Activated naive CD8-positive, alpha-beta T cell treated with anti-CD3 and anti-CD28 coated beads for 36 hours (primary cell): ENCODE measurements at places on chromosomes 7 and 10.

- H3K27ac ChIP-seq, result no peak overlapping the region
- H3K27me3 ChIP-seq, result no peaks in the 10 kb centered on the region
- DNase-seq, result no peak
- H3K4me3 ChIP-seq, result no peak overlapping the region
- H3K4me1 ChIP-seq, result peaks cover 3% of the 10 kb centered on the region
Observed at GRCh38 chr10:123252779-123253178, 98.6 kb downstream of the BUB3 start.

DNA sequence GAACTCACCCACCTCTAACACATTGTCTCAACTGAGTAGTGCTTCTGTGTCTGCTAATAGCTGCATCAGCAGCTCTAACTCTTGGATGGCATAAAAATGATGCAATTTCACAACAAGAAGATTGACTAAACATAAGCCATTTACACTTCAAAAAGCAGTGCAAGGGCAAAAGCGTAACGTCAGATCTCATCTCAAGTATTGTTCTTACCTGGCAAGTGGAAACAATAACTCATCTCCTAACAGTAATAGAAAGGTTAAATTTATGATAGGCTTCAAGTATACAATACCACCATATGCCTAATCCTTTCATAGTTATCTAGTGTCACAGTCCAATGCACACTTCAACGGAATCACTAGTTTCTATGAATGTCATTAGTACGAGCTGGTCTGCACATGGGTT is 14.8 kb downstream of the TPK1 start:
- H3K27me3 ChIP-seq, result no peaks in the 10 kb centered on the region
- H3K4me3 ChIP-seq, result peak overlapping the region; percentile 48
- DNase-seq, result no peak
- H3K4me1 ChIP-seq, result peaks cover 80% of the 10 kb centered on the region
- H3K36me3 ChIP-seq, result peaks cover 58% of the 10 kb centered on the region

- no peak for DNase-seq
- no peaks in the 10 kb centered on the region for H3K27me3 ChIP-seq
- no peak overlapping the region for H3K27ac ChIP-seq
- peaks cover 4% of the 10 kb centered on the region for H3K4me1 ChIP-seq
- no peaks in the 10 kb centered on the region for H3K36me3 ChIP-seq
Observed at GRCh38 chr10:125001313-125002046, 59.6 kb downstream of the ZRANB1 start.

GRCh38 chr10:90966146-90966545 is 45.3 kb upstream of the ANKRD1 start:
- no peaks in the 10 kb centered on the region for H3K27me3 ChIP-seq
- H3K27ac ChIP-seq, result no peak overlapping the region
- DNase-seq, result no peak
- no peaks in the 10 kb centered on the region for H3K36me3 ChIP-seq

- H3K4me3 ChIP-seq, result no peak overlapping the region
- no peak overlapping the region for H3K27ac ChIP-seq
- H3K36me3 ChIP-seq, result peaks cover 8% of the 10 kb centered on the region
- no peaks in the 10 kb centered on the region for H3K4me1 ChIP-seq
- no peaks in the 10 kb centered on the region for H3K27me3 ChIP-seq
Observed at GRCh38 chr7:33486633-33487032, 357.3 kb downstream of the BBS9 start.

DNA sequence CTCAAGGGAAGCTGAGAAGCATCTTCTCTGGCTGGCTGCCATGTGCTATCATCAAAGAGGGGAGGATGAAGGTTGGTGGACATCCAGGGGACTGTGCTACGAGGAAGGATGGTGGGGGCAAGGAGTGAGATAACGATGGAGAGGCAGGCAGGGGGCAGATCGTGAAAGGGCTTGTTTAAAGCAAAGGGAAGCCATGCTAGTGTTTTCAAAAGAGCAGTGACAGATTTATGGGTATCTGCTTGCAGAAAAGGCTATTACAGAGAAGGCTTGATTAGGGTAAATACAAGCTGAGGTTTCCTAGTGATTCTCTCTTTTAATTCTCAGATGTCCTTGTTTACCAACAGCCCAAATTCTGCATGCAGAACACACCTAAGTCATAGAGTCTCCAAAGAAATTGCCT is 88.9 kb upstream of the MKX start:
- no peak for DNase-seq
- no peaks in the 10 kb centered on the region for H3K36me3 ChIP-seq
- no peaks in the 10 kb centered on the region for H3K4me1 ChIP-seq
- H3K27me3 ChIP-seq, result peaks cover 4% of the 10 kb centered on the region

- no peak overlapping the region for H3K27ac ChIP-seq
- DNase-seq, result no peak
- no peak overlapping the region for H3K4me3 ChIP-seq
- H3K4me1 ChIP-seq, result peaks cover 51% of the 10 kb centered on the region
- H3K36me3 ChIP-seq, result no peaks in the 10 kb centered on the region
- peaks cover 10% of the 10 kb centered on the region for H3K27me3 ChIP-seq
Observed at GRCh38 chr10:110415809-110416208, 81.9 kb upstream of the DUSP5 start.

DNA sequence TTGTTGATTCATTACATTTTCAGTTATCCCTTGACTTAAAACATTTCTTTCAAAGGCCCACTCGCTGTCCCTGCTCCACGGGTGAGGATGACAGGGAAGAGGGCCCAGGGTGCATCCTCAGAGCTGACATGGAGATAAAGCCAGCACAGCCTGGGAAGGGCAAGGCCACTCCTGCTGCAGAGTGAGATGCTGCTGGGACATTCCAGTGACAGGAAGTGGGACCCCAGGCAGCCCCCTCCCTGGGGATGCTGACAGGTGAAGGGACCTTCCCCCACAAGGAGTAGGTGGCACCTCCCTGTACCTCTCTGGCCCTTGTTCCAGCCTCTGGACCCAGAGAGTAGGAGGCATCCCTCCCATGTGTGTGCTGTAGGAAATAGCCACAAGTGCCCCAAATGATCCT is 97.8 kb upstream of the DDC start:
- peaks cover 49% of the 10 kb centered on the region for H3K4me1 ChIP-seq
- no peak overlapping the region for H3K4me3 ChIP-seq
- peaks cover 2% of the 10 kb centered on the region for H3K36me3 ChIP-seq
- DNase-seq, result no peak
- no peak overlapping the region for H3K27ac ChIP-seq

DNA sequence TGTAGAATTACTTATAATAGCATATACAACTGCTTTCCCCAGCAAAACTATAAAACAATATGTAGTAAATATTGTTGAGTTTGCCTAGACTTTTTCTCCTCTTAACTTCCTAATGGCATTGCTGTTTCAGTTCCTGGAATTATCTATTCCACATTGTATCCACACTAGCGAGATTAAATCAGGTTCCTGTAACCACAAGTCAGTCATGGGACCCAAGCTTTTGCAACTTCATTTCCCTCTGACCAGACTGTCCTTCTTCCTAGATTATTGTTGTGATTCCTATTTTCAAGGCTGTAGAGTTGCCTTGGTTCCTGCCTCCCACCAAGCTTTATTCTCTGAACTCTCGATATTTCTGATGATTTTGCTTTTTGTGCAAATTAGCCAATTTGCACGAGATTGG is 173.3 kb upstream of the ZNF804B start:
- H3K27ac ChIP-seq, result no peak overlapping the region
- no peak overlapping the region for H3K4me3 ChIP-seq
- no peak for DNase-seq
- H3K4me1 ChIP-seq, result no peaks in the 10 kb centered on the region

DNA sequence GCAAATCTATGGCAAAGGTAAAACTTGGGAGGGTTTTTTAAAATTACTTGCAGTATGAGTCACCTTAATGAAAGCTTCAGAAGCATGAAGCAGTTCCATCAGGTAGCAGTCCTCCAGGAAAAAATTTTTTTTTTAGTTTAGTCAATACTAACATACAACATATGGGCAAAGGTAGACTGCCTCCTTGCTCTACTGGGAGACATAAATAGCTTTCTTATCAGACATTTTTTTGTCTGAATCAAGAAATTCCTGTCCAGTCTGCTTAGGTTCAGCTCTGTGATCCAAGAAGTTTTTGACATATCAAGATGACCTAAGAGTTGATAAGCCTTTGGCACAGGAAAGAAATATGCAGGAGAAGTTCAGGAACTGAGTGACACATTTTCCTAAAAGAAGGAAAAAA is 171.5 kb upstream of the TCF7L2 start:
- no peak overlapping the region for H3K4me3 ChIP-seq
- H3K36me3 ChIP-seq, result peaks cover 11% of the 10 kb centered on the region
- H3K27ac ChIP-seq, result no peak overlapping the region
- DNase-seq, result no peak
- H3K27me3 ChIP-seq, result no peaks in the 10 kb centered on the region

GRCh38 chr10:22649390-22649841 is 65.0 kb downstream of the PIP4K2A start:
- no peaks in the 10 kb centered on the region for H3K27me3 ChIP-seq
- peak overlapping the region; percentile 99 for H3K27ac ChIP-seq
- peak overlapping the region; percentile 71 for H3K4me3 ChIP-seq
- H3K4me1 ChIP-seq, result peaks cover 89% of the 10 kb centered on the region
- H3K36me3 ChIP-seq, result peaks cover 50% of the 10 kb centered on the region

DNA sequence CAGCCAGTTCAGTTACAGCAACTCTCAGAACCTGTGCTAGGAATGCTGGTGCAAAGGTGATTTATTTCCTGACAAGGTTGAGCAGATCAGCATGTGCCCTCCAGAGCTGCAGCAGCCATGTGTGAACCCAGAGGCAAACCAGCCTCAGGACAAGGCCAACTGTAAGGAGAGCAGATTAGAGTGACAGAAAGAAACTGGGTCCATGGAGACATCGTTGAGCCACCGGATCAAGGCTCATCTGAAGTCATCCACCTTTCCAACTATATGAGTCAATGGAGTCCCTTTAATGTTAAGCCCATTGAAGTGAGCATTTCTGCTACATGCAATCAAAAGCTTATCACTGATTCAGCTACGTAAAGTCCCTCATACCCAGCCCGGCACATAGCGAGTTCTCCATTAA is 26.4 kb downstream of the KCNMA1 start:
- H3K4me1 ChIP-seq, result no peaks in the 10 kb centered on the region
- H3K27me3 ChIP-seq, result no peaks in the 10 kb centered on the region
- no peak overlapping the region for H3K27ac ChIP-seq
- no peaks in the 10 kb centered on the region for H3K36me3 ChIP-seq
- no peak for DNase-seq

GRCh38 chr7:112504093-112504695 is 23.4 kb downstream of the LSMEM1 start:
- no peak for DNase-seq
- H3K4me3 ChIP-seq, result no peak overlapping the region
- H3K27me3 ChIP-seq, result peaks cover 4% of the 10 kb centered on the region
- no peaks in the 10 kb centered on the region for H3K36me3 ChIP-seq

DNA sequence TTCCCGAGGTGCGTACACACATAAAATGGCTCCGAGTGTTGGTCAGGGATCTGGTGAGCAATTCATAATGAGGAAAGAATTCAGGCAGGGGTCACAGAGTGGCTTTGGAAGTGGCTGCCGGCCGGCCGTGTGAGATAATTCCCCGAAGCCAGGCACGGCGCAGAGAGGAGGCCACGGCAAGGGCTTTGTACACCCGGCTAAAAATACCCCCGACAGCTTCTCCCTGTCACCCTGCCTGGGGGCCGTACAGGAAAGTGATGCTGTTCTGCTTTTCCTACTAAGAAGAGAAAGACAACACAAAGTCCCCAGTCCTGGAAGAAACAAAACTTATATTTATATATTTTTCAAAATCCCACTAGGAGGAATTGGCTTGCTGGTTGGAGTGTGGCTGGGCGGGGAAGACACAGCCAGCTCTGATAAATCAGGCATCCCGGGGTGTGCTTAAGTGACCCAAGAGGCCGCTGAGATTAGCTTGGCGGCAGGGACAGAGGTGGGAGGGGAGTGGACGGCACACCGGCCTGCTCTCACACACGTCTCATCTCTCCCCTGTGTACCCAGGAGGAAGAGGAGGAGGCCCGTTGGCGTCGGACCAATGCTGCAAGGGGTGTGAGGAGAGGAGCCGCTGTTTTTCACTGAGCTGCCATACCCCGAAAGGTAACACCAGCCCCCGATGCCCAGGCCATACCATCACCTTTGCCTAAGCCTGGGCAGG is 70.5 kb downstream of the ZMIZ1 start:
- no peak overlapping the region for H3K4me3 ChIP-seq
- no peaks in the 10 kb centered on the region for H3K27me3 ChIP-seq
- no peak overlapping the region for H3K27ac ChIP-seq
- no peak for DNase-seq

DNA sequence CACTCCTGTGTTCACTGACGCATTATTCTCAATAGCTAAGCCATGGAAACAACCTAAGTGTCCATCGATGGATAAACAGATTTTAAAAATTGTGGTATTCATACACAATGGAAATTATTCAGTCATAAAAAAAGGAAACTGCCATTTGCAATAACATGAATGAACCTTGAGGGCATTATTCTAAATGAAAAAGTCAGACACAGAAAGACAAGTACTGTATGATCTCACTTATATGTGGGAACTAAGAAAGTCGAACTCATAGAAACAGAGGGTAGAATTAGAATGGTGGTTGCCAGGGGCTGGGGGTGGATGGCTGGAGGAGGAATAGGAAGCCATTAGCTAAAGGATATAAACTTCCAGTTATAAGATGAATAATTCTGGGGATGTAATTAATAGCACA is 71.8 kb downstream of the JAZF1 start:
- peaks cover 8% of the 10 kb centered on the region for H3K4me1 ChIP-seq
- H3K36me3 ChIP-seq, result peaks cover 2% of the 10 kb centered on the region
- no peaks in the 10 kb centered on the region for H3K27me3 ChIP-seq
- DNase-seq, result no peak

DNA sequence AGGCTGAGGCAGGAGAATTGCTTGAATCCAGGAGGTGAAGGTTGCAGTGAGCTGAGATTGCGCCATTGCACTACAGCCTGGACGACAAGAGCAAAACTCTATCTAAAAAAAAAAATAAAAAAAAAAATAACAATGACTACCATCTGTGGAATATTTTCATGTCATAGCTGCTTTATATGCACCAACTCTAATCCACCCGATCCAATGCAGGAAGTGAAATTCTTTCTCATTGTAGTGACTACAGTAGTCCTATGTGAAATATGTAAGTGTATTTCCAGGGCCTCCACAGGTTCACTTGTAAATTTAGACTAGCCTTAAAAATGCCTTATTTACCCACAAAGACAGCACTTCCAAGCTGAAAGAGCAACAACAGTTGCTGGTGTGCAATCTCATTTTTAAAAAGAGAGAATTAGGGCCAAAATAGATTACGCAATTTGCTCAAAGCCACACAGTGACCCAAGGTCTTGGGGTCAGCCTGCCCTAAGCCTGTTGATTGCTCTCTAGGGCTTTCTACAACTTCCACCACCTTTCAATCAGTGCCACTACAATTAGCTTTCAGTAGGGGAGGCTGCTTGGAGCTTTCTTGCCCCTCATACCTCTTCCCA is 25.8 kb upstream of the EGFR start:
- no peak for DNase-seq
- peaks cover 7% of the 10 kb centered on the region for H3K4me1 ChIP-seq
- H3K27ac ChIP-seq, result no peak overlapping the region
- no peak overlapping the region for H3K4me3 ChIP-seq
- H3K27me3 ChIP-seq, result peaks cover 5% of the 10 kb centered on the region
- H3K36me3 ChIP-seq, result no peaks in the 10 kb centered on the region
